ENCODE measurements at places on chromosomes 11 and 22. TPM values are rescaled to one million over a fixed set of nuclear protein-coding genes. Genes with fewer than 3 reads are reported as not detected.

DNA sequence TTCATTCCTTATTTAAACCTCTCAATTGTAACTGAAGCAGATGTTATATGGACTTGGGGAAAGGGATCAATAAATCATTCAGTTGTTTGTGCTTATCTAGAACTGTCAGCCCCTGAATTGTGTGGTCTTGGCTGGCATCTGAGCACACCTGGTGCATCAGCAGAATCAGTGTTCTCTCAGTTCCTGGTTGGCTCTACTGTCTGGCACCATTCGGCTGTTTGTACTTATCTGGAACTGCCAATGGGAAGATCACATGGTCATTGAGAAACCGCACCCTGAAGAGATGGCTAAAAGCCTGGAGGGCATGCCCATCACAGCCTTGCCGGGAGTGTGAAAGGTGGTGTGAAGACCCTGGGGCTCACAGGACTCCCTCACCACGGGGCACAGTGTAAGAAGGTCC, 37.1 kb upstream of the EHF start:
- DNase-seq = no peak

GRCh38 chr11:34926101-34926830, 9.8 kb downstream of the PDHX start:
- DNase-seq = no peak

- DNase-seq = peak; percentile 35
Observed at GRCh38 chr22:30201945-30202344, 44.6 kb downstream of the LIF start.

DNA sequence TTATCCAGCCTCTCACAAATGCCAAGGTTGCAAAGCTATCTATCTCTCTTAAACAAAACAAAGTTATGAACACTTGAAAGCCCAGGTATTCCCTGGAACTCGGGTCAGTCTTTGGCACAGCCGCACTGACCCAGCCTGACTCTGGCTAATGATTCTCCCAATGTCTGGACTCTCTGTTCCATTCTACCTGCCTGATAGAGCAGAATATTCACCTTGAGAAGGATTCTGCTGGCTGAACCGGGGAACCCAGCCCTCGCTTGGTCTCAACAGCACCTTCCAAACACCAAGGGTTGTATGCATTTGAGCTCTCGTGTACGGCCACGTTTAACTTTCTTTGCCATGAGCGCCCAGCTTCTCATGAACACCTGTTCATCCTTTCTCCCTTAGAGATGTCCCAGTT, 116.8 kb downstream of the ZBTB16 start:
- no peak for DNase-seq

- DNase-seq = no peak
Observed at GRCh38 chr11:34507610-34508009, 6.0 kb downstream of the ELF5 start.

DNA sequence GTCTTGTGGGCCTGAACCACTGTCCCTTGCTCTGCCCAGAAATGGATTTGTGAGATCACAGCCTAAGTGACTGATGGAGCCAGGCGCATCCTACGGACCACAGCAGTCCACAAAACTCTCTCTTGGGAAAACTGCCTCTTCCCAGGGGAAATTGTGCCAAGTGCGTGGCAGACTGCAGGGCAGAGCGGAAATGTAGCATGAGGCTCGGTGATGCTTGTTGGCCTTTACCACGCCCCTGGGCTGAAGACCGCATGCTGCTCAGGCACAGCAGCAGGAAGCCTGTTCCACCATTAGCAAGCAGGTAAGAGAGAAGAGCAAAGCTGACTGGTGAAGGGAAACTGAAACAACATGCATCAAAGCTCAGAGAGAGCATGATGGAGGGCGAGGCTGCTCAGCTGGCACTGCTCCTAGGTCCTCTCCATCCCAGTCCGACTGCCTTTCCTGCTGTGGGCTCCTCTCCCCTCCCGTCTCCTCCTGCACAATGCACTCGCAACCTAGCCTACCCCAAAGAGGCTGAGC, 26.5 kb upstream of the SCARF2 start:
- DNase-seq = no peak

DNA sequence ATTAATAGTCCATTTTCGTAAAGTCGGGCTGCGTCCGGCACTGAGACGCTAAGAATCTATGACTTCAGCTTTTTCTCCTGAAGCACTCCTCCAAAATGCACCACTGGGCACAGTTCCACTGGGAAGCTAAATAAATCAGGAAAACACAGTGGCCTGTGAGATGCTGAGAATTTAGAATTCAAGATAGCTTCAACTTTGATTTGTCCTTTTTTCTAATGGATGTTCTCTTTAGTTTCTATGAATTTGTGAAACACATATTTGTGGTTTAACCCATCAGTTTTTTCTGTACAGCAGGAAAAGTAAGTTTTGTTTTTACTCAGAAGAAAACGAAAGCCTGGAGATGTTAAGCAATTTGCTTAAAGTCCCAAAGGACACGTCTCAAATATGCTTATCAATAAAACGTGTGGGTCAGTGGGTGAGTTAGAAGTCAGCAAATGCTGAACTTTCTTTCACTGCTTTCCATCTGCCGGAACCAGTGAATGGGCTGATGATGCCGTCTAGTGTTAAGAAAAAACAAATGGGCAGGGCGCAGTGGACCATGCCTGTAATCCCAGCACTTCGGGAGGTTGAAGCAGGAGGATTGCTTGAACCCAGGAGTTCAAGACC, 40.7 kb upstream of the CLMP start:
- no peak for DNase-seq

- DNase-seq = no peak
Observed at GRCh38 chr11:37504060-37504611, 906.1 kb upstream of the RAG2 start.

DNA sequence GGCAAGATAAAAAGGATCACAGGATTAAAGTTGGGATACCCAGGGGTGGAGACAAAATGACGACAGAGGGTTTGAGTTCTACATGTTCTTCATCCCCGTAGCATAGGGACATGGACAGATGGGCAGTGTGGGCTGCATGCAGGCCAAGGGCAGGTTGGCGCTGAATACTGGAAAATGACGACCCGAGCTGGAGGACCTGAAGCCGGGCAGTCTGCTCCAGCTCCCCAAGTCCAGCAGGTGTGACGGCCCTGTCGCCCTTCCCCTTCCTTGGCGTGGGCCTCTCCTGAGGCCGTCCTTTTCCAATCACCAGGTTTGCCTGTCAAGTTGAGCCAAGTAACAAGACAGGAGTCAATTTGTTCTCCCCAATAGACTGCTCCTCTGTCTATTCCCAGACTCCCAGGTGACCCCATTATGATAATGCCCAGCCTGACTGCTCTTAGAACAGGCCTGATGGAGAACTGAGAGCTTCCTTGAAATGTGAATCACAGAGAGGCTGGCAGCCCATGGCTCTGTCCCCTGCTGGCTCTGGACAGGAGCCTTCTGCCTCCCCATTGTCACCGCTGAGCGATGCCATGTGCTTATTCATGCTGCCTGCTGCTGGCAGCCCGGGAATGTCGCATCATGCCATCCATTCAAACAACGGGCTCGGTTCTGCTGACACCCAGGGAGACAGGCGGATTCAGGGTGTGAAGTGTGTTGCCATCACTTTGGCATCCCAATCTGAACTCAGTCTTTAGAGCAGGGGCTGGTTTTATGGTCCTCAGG, 392.1 kb downstream of the NTM start:
- DNase-seq = no peak

Gene LARGE2
- total RNA-seq = 5.9 TPM

Gene GPHA2
- not detected for total RNA-seq

- no peak for DNase-seq
Observed at GRCh38 chr11:96127596-96127959, 203.7 kb upstream of the MTMR2 start.

- DNase-seq = no peak
Observed at GRCh38 chr22:17239156-17239701, 20.0 kb upstream of the ADA2 start.

DNA sequence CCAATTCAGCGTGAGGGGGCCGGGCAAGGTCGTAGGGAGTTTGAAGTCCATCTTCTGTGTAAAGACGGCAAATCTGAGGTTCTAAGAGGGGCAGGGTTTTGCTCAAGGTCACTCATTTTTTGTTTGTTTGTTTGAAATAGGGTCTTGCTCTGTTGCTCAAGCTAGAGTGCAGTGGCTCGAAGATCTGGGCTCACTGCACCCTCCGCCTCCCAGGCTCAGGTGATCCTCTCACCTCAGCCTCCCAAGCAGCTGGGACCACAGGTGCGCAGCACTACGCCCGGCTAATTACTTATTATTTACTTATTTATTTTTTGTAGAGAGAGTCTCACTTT, 355 bp upstream of the AP1B1 start:
- DNase-seq = no peak

GRCh38 chr11:117457031-117457785, 129.6 kb downstream of the CEP164 start:
- no peak for DNase-seq

DNA sequence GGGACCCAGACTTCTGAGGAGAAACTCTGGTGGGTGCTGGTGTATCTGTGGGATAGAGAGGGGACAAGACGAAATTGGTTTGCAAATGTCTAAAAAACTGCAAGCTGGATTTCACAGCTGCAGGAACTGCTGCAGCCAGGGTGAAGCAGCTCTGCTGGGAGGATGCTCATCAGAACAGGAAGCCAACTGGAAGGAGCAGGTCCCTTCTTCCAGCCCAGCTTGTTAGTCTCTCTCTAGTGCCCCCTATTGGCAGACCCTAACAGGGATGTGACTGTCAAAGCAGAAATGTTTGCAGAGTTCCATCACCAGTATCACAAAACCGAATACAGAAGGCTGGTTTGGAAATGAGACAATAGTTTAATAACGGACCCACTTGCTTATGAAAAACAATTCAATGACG, 74.8 kb upstream of the SLC22A12 start:
- no peak for DNase-seq

GRCh38 chr22:44361391-44362126, 48.8 kb upstream of the SHISAL1 start:
- no peak for DNase-seq

- no peak for DNase-seq
Observed at GRCh38 chr22:49632199-49633009, 195.3 kb downstream of the BRD1 start.

- DNase-seq = no peak
Observed at GRCh38 chr11:116928102-116928777, 90.8 kb upstream of the APOA1 start.

Gene MYBPC3
- under 0.01 TPM for total RNA-seq

DNA sequence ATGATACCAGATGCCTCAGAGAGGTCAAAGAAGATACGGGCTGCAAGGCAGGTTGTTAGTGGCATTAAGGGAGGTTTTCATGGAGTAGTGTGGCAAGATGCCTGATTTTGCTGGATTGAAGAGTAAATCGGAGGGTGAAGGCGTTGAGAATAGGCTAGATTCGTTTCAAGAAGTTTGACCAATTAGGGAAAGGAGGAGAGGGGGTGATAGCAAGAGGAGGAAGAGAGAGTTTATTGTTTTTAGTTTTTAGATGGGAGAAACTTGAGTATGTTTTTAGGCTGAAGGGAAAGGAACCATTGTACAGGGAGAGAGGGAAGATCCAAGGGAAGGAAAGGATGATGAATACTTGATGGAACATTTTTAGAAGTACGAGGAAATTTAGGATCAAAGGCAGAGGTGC, 16.5 kb downstream of the CSTPP1 start:
- no peak for DNase-seq

- no peak for DNase-seq
Observed at GRCh38 chr11:117480221-117480620, 152.6 kb downstream of the CEP164 start.

DNA sequence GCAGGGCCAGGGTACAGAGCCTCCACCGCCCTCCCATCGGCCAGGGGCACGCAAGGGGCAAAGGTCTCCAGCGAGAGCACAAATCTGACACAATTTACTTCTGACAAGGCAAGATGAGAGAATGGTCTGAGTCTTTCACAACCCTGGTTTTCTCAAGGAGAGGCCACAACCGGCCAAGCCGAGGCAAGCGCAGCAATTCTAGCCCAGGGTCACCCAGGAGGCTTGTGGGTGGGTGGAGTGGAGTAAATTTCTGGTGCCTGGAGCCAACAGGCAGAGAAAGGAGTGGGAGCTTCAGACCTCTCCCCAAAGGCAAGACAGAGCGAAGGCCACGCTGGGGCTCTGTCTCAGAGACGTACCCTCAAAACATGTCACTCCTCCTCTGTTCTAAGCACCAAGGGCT, 9.3 kb downstream of the LARGE2 start:
- DNase-seq = no peak

DNA sequence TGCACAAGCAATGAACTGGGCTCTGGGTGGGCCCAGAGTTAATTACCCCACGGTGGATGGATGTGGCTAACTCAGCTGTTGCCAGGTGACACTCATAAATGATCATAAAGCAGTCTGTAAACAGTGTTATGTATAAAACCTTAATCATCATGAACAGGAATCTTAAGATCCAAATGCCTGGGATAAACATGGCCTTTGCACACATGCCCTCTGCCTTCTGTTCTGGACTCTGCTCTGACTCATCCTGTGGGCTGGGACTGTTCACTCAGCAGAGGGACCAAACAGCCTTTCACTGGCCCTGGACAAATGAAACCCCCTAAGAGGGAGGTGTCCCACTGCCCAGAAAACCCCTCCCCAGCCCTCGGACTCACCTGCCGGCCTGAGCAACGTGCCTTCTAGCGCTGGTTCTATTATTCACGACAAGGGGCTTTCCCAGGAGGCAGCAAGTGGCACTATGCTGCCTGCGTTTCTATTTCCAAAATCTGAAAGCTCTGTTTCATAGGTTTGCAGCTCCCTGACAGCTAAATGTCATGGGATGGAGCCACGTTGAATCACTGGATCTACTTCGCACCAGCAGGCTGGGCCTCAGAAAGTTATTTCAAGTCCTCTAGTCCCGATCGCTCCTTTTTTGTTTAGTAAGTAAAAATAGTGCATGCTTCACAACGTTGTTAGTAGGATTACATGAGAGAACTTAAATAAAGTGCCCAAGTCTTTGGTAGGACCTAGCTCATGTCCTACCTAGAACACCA, 53.0 kb downstream of the LARGE1 start:
- no peak for DNase-seq

GRCh38 chr11:81915045-81915444, 818.6 kb downstream of the FAM181B start:
- no peak for DNase-seq

GRCh38 chr11:94759522-94759921, 8.6 kb upstream of the AMOTL1 start:
- DNase-seq = no peak

GRCh38 chr11:117870103-117870952, 6.1 kb downstream of the FXYD6 start:
- no peak for DNase-seq

DNA sequence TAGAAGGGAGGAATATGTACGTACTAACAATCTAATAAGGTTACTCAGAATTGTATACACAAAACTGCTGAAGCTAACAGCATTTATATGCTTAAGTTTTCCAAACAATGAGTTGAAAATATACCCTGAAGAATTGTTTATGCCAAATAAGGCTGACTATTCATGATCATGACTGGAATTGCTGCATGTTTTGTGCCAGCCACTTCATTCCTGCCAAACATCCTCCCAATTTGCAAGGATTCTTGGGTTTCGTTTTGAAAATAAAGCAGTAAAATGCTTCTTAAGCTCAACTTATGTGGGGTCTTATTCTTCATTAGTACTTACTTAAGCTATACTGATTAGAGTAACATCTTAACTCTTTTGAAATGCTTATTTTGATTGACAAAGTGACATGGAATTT, 149.0 kb downstream of the SPON1 start:
- no peak for DNase-seq
